ENCODE measurements at places on chromosomes 7 and 10.

DNA sequence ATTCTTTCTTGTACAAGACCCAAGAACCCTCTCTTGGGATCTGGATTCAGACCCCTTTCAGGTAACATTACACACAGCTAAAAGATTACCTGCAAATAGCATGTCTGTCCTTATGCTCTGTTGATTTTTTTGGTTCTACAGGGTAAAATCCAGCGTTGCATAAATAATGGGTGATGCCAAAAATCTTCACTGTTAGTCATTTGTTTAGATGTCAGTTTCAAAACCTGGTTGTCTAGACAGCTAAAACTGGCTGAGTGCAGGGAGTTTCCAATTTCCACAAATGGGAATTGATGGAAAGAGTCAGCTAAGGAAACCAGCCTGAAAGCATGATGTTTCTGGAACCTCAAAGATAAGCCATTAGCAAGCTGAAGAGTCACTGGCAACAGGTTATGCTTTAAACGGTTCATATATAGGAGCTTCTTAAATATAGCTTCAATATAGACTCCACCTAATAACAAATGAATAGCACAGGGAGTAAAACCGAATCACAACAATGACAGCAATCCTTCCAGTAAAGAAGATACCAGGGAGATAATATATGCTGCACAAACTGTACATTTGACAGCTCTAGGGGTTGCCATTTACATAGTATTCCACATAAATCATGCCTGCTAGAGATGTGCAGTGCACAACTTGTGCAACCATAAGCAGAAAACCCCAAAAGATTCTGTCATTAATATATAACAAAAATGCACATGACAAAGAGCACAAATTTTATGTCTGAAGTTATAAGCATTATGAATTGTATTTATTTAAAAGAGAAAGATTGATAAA is 20.4 kb downstream of the CCDC71L start:
- DNase-seq: no peak

DNA sequence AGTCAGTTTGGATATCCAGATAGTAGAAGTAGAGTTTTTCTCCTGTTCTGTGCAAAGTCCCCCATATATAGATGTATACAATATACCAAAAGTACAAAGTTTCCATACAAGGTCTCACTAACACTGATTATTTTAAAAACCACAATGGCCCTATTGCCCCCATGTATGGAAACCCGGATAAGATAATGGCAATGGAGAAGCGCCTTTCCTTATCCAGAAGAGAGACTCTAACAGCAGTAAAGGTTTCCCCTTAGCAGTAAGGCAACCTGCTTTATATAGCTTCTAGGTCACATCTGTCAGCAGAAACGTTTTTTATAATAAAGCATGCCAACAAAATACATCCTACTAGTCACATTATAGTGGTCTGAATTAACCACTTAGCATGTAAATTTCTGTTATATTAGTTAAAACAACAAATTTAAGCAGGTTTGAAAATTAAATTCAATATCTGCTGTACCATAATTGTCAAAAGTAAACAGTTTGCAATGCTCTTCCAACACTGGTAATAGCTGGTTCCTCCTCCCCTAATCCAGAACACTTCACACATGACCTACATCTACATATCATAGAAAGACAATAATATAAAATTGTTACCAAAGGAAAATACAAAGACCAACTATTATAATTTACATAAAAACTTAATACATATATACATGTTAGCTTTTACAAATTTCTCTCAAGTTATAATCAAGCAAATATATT is 22.4 kb downstream of the USP6NL start:
- no peak for DNase-seq

DNA sequence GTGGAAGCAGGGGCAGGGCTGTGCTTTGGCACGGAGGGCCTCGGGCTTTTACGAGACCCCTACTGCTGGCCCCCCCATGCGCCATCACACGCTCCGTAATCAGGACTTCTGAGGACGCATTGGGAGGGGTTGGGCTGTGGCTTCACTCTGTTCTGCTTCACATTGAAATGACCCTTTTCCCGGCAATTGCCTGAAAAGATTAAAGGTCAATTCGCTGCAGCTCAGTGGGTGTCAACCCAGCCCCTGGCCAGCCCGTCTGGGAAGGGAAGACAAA is 41.7 kb upstream of the UBE3C start:
- DNase-seq: no peak

DNA sequence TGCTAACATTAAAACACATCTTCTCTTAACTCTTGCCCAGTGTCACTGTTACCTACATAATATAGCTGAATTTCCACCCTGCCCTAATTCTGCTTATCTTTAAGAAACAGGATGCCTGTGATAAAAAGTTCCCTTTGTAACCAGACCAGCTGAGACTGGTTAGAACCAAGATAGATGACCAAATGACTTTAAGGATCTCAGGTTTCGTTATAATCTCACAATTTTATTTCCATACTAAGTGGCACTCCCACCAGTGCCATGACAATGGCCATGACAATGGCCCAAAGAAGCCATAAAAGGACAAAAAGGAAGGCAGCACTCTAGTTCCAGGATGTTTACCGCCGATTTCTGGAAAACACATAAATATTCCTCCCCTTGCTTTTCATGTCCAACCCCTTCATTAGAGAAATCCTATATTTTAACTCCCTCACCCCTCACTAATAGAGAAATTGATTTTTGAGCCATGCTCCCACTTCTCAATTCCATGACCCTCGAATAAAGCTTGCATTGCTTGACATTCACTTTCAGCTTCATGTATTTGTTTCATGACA is 126.1 kb downstream of the ELAPOR2 start:
- DNase-seq: no peak

DNA sequence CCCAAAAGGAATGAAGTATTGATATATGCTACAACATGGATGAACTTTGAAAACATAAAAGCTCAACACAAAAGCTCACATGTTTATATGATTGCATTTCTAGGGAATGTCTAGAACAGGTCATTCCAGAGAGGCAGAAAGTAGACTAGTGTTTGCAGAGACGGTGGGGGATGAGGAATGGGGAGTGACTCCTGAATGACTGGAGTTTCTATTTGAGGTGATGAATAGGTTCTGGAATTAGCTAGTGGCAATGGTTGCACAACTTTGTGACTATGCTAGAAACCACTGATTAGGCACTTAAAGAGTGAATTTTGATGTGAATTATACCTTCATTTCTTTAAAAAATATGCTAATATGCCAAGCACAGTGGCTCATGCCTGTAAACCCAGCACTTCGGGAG is 6.9 kb downstream of the KPNA7 start:
- no peak for DNase-seq

DNA sequence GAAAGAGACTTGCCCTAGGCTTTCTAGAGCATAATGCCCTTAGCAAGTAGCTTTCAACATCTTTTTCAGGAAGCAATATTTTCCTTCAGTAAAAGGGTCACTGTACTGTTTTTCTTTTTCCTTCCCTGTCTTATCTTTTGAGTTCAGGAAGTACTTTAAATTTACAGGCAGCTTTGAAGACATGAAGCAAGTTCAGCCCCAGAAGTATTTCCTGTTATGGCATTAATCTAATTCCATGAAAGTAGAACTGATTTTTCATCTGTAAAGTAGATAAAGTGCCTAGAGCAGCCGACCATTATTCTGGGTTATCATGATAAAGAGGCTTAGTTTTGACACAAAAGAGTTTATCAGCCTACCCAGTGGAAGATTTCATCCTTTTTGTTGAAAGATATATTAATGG is 288.2 kb downstream of the ADK start:
- no peak for DNase-seq

GRCh38 chr10:5666008-5666840 is at the start of gene ASB13:
Gene ASB13 (minus strand): TSS chr10:5666595. CDS start chr10:5666551, 44 bp downstream.
- DNase-seq: no peak

GRCh38 chr10:18532881-18533535 is 118.4 kb downstream of the NSUN6 start:
- DNase-seq: no peak

DNA sequence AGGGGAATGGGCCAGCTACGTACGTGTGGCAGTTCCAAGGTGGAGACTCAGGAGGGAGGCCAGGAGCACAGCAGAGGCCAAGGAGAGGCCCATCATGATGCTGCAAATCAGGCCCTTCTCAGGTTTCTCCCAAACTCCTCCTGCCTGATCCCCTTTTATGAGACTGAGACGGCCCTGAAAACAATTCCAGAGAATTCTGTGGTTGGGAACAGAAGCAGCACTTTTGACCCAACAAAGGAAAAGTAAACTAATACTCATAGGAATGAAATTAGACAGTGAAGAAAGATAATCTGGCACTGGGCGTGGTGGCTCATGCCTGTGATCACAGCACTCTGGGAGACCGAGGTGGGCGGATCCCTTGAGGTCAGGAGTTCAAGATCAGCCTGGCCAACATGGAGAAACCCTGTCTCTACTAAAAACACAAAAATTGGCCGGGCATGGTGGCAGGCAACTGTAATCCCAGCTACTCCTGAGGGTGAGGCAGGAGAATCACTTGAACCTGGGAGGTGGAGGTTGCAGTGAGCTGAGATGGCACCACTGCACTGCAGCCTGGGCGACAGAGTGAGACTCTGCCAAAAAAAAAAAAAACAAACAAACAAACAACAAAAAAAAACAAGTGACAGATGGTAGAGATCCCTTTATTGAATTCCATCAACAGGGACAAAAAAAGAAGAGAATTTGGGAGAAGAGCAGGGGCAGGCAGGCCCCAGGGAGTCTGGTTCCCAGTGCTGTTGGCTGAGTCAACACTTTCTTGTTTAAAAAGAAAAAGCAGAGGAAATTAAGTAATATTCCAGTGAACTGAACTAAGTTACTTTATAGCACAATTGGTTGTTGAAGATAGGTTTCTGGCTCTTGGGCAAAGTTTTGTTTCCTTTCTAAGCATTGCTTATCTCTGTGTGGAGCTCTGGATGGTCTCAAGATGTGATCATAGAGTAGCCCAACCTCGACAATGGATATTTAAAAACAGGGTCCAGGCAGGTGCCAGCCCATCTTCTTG is at the start of gene CCL26:
TSS of gene CCL26 (minus strand) at position 131 of the 997 bp plus-strand sequence. CDS start at position 96, 35 bp downstream.
- DNase-seq: no peak

DNA sequence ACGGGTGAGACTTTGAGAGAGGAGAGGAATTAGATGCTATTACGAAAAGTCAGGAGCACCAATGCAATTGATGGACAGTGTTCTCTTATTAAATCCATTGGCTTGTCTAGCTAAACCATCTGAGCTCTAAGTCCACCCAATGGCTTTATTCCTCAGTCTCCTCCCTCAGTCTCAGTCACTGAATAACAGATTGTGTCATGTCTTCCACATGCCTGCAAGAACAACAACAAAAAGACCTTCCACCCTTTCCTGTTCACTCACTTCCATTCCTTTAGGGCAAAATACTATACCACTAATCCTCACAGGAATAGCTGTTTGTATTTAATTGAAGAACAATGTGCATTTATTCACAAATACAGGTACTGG is 154.8 kb upstream of the LAMB4 start:
- DNase-seq: no peak

DNA sequence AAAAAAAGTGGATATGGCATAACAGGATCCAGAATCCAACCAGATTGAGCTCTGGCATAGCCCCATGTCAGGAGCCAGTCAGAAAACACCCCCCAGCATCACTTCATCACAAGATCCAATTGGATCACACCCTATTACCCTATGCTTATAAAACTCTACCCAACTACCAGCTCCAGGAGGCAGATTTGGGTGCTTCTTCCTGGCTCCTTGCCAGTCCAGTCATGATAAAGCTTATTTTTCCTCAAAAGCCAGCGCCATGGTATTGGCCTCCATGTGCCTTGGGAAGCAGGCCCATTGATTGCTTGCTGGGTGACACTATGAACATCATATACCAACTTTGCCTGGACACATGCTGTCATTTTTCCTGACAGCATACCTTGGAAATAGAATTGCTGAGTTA is 281.4 kb upstream of the MKLN1 start:
- DNase-seq: no peak

DNA sequence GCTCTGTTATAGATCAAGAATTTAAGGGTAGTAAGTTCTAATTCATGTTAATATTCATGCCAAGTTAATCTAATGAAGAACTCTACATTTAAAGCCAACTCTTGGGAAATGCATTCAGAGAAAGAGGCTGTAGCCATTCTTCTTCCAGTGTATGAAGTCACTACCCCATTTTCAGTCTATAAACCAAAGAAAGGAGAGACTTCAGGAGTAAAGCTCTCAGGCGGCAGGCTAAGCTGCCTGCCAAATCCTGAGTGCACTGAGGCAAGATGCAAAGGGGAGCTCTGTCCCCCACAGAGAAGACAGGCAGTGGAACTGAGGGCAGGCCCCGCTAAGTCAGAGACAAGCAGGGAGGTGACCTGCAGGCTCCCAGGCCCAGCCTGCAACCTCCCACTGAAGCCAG is 41.5 kb downstream of the SLIT1 start:
- DNase-seq: no peak

DNA sequence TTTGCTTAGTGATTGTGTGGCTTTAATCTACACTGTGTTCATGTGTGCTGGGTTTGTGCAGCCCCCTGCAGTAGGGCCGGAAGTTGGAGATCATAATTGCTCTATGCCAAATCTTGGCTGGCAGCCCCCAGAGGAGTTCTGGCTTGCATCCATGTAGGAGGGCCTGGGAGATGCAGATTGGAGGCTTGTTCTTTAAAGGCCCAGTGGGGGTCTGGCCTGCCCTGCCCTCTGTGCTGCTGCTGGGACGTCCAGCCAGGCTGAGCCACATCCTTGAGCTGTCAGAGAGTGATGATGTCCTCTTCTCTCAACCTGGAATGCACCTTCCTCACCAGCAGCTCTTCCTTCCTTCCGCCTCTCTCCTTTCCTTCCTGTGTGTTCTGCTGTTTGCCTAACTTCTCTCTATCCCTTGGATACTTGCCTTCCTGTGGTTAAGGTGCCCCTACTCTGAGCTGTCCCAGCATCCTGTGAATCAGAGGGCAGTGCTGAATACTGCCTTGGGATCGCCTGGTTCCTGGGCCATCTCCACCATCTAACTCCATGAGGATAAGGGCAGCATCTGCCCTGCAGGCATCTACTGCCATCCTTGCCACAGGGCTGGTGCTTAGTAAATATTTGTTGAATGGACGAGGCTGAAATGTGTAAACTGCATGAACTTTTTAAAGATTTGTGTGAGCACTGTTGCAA is 30.2 kb downstream of the DOCK1 start:
- DNase-seq: no peak

DNA sequence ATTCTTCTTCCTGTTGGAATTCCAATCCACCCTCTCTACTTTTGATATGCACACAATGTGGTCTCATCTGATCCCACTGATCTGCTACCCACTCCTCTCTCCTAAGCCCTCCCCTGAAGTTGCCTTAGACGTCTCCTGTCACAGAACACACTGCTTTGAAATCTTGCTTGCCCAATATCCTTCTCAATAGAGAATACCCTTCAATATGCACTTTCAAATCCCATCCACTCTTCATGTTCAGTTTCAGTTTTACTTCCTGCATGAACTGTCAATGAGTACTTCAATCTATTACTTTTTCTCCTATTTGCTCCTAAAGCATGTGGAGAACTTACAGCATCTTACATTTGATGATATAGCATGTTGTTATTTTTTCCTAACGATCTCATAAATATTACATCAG is 93.5 kb downstream of the UPF2 start:
- no peak for DNase-seq

- no peak for DNase-seq
Measured at GRCh38 chr7:148571381-148571780, 19.2 kb upstream of the C7orf33 start.

GRCh38 chr10:130746311-130746710 is 565.2 kb downstream of the TCERG1L start:
- DNase-seq: no peak

- DNase-seq: no peak
Measured at GRCh38 chr7:92827464-92828120, 8.8 kb downstream of the CDK6 start.
